ENCODE measurements at places on chromosomes 11 and 22.
A peak's percentile ranks its signal among the peaks of the same experiment; 100 is the strongest.

GRCh38 chr11:61695917-61696316 lies 15.7 kb downstream of the DAGLA start:
- DNase-seq: peak; percentile 95

GRCh38 chr11:66559142-66559865 lies 9.1 kb downstream of the CTSF start:
- peak; percentile 58 for DNase-seq

- no peak for DNase-seq
Observed at GRCh38 chr22:35563211-35563610, 22.6 kb downstream of the RASD2 start.

GRCh38 chr11:118216621-118217481 lies 8.0 kb downstream of the JAML start:
- peak; percentile 82 for DNase-seq

GRCh38 chr11:31643857-31644256 lies 134.3 kb downstream of the ELP4 start:
- DNase-seq: no peak

GRCh38 chr11:3164552-3165151 lies 458 bp downstream of the OSBPL5 start:
- peak; percentile 35 for DNase-seq

GRCh38 chr11:7604331-7604955 lies 68.9 kb downstream of the CYB5R2 start:
- DNase-seq: no peak

- no peak for DNase-seq
Observed at GRCh38 chr11:47995360-47995769, 15.0 kb downstream of the PTPRJ start.

DNA sequence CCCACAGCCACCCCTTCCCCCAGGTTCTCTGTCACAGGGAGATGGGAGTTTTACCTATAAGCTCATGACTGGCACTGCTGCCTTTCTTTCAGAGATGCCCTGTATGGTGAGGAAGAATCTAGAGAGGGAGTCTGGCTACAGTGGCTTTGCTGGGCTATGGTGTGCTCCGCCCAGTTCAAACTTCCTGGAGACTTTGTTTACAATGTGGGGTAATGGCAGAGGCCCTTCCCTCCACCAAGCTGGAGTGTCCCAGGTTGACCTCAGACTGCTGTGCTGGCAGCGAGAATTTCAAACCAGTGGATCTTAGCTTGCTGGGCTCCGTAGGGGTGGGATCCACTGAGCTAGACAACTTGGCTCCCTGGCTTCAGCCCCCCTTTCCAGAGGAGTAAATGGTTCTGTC lies 143.5 kb downstream of the MSANTD4 start:
- DNase-seq: no peak

DNA sequence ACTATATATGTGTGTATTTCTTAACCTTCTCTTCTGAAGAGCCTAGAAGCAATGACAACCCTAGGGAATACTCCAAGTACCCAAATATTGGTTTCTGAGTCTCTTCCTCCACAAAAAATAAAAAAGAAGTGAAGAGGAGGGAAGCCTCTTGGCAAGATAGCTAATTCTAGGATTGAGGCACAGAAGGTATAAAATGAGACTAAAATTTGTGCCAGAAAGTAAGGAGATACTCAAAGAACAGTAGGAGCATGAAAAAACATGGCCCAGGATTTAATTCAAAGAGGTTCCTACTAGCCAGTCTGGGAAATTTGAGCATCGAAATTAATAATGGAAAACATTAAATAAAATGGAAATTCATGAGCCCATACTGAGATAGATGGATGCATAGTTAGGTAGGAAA lies 112.1 kb downstream of the PAX6 start:
- no peak for DNase-seq

DNA sequence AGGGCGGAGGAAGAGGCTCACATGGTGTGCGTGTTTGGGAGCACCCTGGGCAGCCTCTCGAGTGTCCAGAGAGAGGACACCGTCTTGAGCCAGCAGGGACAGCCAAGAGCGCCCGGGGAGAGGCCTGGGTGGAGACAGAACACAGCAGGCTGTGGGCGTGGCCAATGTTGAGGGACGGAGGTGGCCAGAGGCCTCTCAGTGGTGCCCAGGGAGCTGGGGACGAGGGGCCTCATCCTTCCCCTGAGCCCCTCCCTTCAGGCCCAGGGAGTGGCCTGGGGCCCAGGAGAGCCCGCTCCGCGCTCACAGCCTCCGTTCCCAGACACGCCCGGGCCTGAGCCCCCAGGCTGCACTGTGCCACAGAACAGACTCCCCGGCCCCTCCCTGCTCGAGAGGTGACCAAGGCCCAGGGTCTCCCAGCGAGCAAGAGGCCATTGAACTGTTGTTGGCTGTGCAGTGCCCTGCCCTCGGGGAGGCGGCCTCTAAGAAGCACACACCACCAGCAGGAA lies 48.4 kb downstream of the CDKN1C start:
- no peak for DNase-seq

GRCh38 chr11:12800871-12801270 lies 126.7 kb downstream of the TEAD1 start:
- DNase-seq: no peak

DNA sequence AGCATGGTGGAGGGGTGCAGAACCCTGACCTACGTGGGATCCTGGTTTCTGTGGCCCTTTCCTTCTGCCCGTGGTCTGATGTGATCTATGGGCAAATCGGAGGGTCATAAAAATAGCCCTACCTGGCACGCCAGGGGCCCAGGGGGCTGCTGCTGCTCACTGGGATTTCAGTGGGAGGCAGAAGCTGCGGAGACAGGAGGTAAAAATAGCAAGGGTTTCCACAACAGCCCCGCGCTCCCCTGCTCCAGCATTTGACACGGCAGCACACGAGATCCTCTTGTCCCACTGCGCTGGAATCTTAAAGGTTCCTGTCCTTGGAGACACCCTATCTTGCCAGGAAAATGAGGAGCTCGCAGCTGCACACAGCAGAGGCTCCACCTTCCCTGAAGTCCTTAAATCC lies 321.2 kb downstream of the CTTN start:
- no peak for DNase-seq

DNA sequence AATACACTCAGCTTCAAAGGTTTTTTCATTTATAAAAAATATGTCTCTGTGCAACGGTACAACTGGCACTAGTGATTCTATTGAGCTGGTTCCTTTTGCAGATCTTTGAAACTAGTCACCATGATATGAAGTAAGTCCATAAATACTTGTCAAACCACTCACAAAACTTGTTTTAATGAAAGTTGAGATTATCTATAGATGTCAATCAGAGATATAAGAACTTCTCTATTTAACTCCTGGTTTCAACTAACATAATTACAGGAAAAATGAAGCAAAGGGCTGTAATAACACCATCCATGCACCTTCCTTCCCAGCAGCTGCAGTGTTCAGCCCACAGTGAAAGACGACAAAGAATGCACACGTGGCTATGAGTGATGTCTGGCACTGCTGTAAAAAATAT lies 44.7 kb downstream of the TMEM123 start:
- DNase-seq: no peak

DNA sequence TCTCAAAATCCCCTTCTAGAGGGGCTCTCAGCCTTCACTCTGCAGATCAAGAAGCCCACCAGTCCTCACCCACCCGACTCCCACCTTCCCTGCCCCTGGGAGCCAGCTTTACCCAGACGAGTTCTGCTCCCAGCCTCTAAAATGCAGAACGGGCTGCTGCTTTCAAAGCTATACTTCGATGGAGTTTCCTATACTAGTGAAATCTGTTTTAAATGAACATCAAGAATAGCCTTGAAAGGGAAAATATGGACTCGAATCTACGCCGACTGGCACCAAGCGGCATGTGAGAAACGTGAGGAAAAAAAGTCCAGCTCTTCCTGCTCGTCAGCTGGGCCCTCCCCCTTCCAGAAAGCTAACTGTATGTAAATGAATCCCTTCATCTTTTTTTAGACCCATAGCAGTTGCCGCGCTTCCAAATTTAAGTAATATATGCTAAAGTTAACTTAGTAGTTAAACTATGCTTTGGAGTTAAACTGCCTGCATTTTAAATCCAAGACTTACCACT lies 211.7 kb downstream of the NTM start:
- no peak for DNase-seq

GRCh38 chr22:37898441-37899181 lies 7.5 kb upstream of the MICALL1 start:
- DNase-seq: no peak

DNA sequence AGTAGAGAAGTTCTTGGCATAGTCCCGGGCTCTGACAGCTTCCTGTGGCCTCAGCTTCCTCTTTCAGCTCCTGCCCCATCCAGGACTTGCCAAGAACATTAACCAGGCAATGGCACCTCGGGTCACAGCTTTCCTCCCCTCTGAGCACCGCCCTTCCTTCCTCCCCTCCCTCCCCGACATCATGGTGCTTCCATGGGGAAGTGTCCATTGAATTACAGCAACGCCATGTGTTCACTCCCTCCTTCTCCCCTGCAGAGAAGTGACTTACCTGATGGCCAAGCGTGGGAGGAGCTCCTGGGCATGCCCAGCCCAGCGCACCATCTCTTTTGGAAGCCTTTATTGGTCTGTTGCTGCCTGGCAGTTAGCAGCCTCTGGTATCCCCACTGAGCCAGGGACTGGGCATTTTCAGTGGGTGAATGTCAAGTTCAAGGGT lies 25.8 kb upstream of the DAGLA start:
- DNase-seq: no peak

DNA sequence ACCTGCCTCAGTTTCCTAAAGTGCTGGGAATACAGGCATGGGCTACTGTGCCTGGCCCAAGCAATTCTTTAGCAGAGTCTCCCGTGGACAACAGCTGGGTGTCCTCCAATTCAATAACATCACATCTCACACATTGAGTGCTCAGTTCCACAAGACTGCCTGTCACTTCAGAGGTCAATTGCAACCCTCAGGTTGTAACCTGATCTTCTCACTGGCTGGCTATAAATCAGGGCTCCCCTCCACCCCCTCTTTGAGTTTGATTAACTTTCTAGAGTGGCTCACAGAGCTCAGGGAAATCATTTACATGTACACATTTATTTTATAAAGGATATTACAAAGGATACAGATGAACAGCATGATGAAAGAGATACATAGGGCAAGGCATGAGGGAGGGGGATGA lies 68.1 kb downstream of the MCHR1 start:
- DNase-seq: no peak

GRCh38 chr11:12792018-12792417 lies 117.8 kb downstream of the TEAD1 start:
- DNase-seq: no peak

DNA sequence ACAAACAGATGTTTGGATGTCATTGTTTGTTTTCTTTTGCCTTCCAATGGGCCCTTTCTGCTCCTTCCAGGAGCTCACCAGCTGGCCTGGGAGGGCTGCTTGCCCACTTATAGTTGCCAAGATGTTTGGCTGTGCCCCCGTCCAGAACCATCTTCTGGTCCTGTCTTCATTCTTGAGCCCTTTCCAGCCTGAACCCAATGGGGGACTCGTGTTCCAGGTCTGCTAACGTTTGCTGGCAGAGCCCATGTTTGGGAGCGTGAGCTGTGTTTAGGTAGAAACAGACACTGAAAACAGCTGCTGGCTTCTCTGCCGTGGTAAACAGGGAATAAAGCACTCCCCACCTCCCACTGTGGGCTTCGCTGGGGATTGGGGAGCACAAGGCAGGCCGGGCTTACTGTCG lies 83.2 kb upstream of the SYT13 start:
- no peak for DNase-seq

DNA sequence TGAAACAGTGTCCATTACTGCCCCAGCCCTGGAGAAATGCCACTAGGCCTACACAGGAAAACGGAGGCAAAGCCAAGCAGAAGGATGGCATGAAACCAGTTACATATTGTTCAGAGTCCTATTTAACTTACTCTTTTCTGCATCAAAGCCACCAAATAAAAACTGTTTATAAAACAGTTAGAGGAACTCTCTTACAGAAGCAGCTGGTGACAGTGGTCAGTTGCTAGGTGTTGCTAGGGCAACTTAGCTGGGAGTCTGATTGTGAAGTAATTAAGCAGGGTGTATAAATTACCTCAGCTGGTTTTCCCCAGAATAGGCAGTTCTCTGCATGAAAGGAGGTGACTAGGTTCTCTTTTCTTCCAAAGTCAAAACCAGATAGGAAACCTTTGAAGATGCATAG lies 115.6 kb upstream of the ZBED5 start:
- no peak for DNase-seq

DNA sequence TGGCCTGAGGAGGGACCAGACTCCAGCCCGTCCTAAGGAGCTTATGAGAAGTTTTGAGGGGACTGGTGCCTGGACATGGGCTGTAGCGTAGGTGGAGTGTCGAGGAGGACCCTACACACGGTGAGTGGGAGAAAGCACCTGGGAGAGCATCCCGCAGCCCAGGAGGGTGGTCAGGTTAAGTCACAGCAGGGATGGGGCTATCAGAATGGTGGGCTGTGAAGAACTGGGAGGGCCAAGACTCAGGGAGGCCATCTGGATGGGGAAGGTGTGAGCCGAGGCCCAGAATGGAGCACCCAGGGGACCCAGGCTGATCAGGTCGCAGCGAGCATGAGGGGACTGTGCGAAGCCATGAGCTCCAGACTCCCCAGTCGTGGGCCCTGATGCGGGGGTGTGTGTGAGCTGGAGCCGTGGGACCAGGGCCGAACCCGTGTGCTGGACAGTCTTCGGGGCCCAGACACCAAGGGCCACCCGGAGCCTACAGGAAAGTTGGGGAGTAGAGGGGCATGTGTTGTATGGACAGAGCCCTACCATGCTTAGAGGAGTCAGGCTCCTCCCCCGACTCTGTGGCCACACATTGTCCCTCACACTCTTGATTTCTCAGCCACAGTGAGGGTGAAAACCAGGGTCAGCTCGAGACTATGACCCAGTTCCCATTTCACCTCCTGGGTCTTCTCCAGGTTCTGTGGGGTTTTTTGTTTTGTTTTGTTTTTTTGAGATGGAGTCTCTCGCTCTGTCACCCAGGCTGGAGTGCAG lies 54.3 kb downstream of the BCR start:
- no peak for DNase-seq

All from activated T-cell treated with anti-CD3 and anti-CD28 coated beads, Interleukin-2, amount 50 U/mL, for 48 hours (primary cell).